ENCODE measurements at places on chromosomes 1 and 21. TPM values are rescaled to one million over a fixed set of nuclear protein-coding genes. Genes with fewer than 3 reads are reported as not detected.

Gene ELF3
- total RNA-seq: not detected

Gene LCE1F
- total RNA-seq: not detected

Gene IL6R
- total RNA-seq: 5.2 TPM

Gene GUCA2A
- not detected for total RNA-seq

Gene LCE1E
- total RNA-seq: not detected

Gene NUF2
- total RNA-seq: 1.0 TPM

Gene TFAP2E
- total RNA-seq: 0.52 TPM

Gene LHX8
- total RNA-seq: not detected

Gene LCE3D
- total RNA-seq: not detected

Gene AMPD2
- 34.4 TPM for total RNA-seq

Gene LCE2C
- not detected for total RNA-seq

Gene MAP1LC3C
- total RNA-seq: 5.7 TPM

Gene SLC22A15
- total RNA-seq: under 0.01 TPM

Gene PLEKHO1
- 70.5 TPM for total RNA-seq

Gene GJC2
- total RNA-seq: 1.6 TPM

Gene NTNG1
- total RNA-seq: 8.4 TPM

Gene KPRP
- total RNA-seq: not detected

Gene CENPF
- 4.7 TPM for total RNA-seq
